ENCODE measurements at places on chromosomes 2 and 18.
A peak's percentile ranks its signal among the peaks of the same experiment; 100 is the strongest.

GRCh38 chr2:66001538-66001937 is 433.4 kb upstream of the MEIS1 start:
- no peak for DNase-seq

- DNase-seq, result no peak
Measured at GRCh38 chr18:36516726-36517125, 219.2 kb downstream of the FHOD3 start.

- DNase-seq, result no peak
Measured at GRCh38 chr2:71688530-71688929, 235.2 kb downstream of the DYSF start.

GRCh38 chr2:227862741-227863588 is 8.5 kb upstream of the DAW1 start:
- DNase-seq, result no peak

DNA sequence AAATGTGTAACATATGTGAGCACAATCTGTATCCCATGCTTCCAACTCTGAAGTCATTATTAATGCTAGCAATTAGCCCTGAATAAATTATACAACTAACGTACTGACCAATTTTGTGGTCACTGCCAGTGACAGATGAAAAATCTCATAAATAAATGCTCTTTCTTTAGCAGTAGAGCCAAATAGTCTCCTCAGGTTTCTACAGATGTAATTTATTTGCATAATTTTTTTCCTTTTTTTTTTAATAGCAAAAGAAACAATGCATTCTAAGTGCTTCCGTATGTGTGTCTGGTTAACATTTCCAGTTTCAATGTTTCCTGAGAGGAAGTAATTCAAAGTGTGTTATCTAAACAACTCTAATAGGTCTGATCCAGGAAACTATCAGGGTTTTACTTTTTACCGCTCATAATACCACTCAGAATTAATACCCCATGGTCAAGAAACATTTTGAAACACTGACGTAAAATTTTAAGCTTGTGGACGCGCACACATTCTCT is 108.4 kb downstream of the MEP1B start:
- no peak for DNase-seq

DNA sequence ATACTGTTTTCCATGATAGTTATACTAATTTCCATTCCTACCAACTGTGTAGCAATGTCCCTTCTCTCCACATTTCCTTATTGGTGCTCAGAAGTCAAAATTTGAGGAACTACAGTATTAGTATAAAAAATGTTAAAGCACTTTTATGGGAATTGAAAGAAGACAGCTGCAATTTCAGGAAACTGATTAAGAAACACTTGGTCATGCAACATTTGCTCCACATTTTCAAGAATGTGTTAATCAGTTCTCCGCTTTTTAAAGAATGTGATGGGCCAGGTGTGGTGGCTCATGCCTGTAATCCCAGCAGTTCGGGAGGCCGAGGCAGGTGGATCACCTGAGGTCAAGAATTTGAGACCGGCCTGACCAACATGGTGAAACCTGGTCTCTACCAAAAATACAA is 33.6 kb upstream of the MGAT4A start:
- no peak for DNase-seq

GRCh38 chr2:17749753-17750438 is 3.7 kb downstream of the SMC6 start:
- no peak for DNase-seq

GRCh38 chr2:42334220-42334619 is 26.8 kb downstream of the COX7A2L start:
- DNase-seq, result no peak

DNA sequence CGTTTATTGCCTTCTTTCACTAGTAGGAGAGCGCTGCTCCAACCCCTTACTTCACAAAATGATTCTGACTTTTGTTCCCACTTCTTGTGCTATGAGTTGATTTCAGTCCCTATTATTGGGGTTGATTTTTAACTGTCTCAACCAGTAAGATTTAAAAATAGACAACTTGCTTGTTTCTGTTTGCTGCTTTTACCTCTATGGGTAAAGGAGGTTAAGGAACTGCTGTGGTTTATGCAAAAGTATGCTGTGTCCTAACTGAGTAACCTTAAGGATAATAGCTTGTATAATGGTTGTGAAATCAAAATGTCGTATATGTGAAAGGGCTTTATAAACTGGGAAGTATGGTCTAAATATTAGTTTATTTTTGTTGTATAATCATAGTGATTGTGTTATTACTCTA is 22.6 kb downstream of the ALMS1 start:
- DNase-seq, result no peak

DNA sequence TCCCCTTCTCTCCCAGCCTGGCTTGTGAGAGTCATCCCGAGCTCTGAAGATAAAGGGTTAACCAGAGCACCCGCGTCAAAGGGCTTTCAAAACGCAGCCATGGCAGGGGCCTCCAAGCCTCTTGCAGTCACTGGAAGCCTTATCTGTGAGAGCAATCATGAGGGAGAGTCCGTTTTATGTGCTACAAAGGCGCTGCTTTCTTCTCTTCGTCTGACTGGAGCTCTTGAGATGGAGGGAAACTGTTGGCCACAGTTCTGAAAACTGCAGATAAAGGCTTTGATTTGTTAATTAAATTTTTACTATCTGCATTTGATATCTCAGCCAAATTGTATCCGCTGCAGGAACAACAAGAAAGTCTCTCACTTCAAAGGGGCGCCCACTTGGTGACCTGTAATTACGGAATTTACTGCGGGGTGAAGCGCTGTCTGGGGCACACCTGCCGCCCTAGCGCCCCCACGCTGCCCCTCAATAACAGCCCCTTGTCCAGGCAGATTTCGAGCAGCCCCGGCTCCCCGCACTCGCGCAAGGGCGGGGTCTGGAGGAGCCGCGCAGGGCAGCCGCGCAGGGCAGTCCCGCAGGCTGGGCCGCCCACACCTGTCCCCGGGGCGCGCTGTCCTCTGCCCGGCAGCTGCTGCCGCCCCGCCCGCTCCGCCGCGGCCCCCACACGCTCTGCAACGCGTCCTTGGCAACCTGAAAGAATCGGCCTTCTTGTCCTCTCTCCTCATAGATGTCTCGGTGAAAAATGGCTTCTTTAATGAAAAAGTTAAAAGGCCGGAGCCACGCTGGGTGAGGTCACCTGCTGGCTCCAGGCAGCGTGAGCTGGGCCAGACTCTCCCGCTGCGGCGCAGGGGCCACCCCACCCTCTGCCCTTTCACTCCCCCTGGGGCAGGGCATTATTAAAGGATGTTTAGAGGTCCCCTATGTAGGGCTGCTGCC is 217.9 kb downstream of the VAPA start:
- DNase-seq, result no peak

DNA sequence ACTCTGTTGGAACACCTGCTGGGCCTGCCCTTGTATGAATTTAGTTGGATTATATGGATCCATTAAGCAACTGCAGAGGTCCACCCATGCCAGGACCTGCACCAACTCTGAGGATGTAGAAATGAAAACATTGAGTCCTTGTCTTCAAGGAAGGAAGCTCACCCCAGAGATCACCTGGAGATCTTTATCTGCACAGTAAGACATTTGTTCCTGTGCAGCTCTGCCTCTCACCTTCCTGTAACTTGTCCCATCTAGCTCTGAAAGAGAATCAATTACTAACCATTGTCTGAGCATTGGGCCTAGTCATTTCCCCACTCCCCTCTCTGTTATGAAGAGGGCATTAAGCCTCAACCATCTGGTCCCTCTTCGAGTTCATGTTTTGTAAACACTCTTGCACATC is 105.2 kb upstream of the YWHAQ start:
- DNase-seq, result no peak

DNA sequence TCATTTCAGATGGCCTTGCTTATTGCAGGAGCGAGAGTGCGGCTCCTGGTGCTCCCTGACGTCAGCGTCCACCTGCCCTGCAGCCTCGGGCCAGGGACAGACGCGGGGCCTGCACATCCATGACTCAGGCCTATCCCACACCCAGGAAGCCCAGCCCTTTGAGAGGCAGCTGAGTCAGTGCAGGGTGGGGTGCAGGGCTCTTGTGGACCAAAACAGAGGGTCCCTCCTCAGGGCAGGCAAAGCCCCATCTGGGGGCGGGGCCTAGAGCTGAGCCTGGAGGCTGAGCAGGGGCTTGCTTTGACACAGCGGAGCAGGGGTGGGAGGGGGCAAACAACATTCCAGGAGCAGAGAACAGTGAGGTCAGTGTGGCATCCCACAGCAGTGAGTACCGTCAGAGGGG is 7.7 kb upstream of the ARHGEF4 start:
- no peak for DNase-seq

- DNase-seq, result no peak
Measured at GRCh38 chr18:76819411-76820136, 2.8 kb upstream of the ZNF236 start.

- no peak for DNase-seq
Measured at GRCh38 chr2:11097854-11098387, 57.3 kb upstream of the SLC66A3 start.

DNA sequence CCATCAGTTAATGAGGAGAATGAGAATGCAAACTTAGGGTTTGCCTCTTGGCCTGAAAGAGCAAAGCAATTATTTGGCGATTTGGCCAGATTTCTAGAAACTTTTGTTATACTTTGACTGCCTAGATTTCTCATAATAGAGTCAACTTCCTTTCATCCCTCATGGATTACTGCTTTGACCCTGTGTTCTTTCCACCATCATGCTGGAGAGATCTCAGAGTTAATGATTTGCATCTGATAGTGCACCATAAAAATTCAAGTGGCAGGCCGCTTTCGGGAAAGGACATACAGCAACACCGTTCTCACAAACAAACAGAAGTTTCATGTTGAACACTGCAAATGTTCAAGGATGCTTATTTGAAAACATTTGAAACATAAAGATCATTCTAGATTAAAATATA is 143.7 kb upstream of the ZFP36L2 start:
- no peak for DNase-seq

- no peak for DNase-seq
Measured at GRCh38 chr2:197345846-197346370, 35.3 kb upstream of the ANKRD44 start.

DNA sequence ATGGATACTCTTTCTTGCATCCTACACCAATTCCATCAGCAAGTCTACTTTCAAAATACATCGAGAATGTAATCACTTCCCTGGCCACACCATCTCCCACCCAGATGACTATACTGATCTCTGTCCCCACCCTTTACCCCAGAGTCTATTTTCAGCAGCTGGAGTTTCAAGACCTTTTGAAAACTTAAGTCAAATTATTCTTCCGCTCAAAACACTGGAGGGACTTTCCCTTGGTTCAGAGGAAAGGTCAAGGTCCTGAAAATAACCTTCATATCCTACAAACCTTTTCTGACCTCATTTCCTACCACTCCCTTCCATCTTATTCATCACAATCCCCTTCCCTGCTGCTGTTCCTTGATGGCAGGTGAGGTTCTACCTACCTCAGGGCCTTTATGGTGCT is 58.8 kb upstream of the LYPD6 start:
- DNase-seq, result no peak

GRCh38 chr18:62844850-62845643 is 129.7 kb downstream of the PHLPP1 start:
- no peak for DNase-seq

DNA sequence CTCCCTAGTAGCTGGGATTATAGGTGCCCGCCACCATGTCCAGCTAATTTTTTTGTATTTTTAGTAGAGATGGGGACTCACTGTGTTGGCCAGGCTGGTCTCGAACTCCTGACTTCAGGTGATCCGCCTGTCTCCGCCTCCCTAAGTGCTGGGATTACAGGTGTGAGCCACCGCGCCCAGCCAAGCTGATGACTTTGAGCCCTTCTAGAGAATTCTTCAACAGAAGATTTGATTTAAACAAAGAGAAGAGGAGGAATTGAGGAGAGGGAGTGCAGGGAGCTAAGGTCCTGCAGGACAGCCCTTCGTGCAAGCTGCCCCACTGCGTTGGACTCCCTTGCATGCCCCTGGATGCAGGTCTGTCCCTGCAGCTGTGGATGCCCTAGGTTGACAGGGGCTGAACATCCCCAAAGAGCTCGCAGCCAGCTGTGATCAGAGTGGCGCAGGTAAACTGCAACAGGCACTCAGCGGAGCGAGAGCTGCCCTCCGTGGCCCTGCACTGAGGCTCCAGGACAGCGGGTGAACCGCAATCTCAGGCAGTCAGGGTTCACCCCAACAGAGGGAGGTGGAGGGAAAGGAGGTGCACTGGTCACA is 13.7 kb downstream of the ADRA2B start:
- no peak for DNase-seq

- DNase-seq, result no peak
Measured at GRCh38 chr2:1654696-1655374, 89.5 kb downstream of the PXDN start.

- DNase-seq, result peak; percentile 72
Measured at GRCh38 chr2:69893684-69894551, at the start of gene SNRNP27. SNRNP27 (plus strand) TSS chr2:69893956; CDS start chr2:69893985, 29 bp downstream.

DNA sequence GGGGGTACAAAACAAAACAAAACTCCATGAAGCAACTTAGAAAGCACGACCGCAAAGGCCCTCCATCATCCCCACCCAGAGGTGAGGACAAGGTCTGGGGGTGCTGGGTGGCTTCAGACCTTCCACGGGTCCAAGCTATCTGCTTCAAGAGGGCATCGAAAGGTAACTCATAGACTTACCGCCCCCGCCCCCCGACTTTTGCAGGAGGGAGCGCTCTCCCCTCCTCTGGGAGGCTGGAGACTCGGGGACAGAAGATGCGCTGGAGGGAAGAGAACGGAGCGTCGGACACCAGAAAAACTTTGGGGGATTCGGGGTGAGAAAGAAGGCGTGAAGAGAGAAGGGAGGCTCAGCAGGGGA is 300 bp upstream of the STON1 start:
- no peak for DNase-seq

- DNase-seq, result no peak
Measured at GRCh38 chr2:135258193-135258592, 206.1 kb downstream of the RAB3GAP1 start.

DNA sequence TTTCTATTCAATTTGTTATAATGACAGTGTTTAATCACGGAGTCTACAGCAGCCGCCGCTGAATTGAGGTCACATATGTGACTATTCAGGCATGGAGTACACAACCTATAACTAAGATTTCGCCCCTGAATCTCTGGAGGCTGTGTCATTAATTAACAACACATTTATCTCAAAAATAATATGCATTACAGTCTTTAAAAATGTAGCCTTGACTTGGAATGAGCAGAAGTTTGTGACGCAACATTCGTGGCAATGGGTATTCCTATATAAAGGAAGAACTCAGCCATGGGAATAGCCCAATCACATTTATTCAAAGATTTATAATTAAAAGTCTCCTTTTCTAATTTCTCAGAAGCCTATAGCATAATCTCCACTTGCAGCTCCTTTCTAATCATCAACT is 60.6 kb upstream of the LYPD1 start:
- DNase-seq, result no peak

DNA sequence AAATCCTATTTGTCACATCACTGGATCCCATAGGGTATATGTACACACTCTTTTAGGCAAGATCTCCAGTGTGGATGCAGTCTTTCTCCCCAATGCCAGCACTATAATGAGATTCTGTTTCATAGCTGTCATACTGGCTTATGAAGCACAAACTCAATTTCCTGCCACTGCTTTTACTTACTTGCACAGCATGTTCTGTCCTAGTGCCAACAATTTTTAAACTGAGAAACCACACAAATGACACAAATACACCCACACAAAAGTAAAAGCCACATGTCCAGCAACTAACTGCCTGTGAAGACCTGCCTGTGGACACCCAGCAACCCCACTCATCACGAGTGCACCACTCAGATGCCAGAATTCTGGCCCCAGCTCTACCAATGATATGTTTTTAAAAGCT is 29.6 kb upstream of the RNU4ATAC start:
- no peak for DNase-seq

Data from activated T-helper 1 cell treated with Interleukin-2 at 50 U/mL for 16 hours (primary cell).